T-helper 1 cell (primary cell): ENCODE measurements at places on chromosomes 6 and 20.

DNA sequence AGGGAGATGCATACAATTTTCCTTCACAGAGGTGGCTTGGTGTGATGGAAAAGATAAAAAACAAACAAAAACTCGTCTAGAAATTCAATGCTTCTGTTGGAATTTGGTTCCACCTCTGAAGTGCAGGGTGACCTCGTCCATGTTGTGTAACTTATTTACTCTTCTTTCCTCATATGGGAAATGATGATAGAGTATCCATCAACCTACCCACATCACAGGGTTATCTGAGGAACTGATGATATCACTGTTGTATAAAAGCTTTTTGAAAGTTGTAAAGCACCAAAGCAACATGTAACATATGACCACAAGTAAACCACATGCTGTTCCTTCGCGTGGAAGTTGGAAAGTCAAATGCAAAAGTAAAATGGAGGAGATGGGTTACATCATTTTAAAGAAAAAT lies 212.0 kb upstream of the SGK1 start:
- no peak for DNase-seq

DNA sequence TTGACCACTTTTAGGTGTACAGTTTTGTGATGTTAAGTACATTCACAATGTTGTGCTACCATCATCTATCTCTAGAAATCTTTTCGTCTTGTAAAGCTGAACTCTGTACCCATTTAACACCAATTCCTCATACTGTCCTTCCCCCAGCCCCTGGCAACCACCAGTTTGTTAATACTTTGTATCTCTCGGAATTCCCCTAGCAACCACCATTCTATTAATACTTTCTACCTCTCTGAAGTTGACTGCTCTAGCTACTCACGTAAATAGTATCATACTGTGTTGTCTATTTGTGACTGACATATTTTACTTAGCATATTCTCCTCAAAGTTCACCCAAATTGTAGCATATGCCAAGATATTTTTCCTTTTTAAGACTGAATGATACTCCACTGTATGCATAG lies 82.3 kb upstream of the CLDN20 start:
- no peak for DNase-seq

GRCh38 chr6:98920904-98921431 lies 26.8 kb downstream of the FBXL4 start:
- DNase-seq, result no peak

- no peak for DNase-seq
Measured at GRCh38 chr6:18415207-18415606, 28.1 kb downstream of the RNF144B start.

DNA sequence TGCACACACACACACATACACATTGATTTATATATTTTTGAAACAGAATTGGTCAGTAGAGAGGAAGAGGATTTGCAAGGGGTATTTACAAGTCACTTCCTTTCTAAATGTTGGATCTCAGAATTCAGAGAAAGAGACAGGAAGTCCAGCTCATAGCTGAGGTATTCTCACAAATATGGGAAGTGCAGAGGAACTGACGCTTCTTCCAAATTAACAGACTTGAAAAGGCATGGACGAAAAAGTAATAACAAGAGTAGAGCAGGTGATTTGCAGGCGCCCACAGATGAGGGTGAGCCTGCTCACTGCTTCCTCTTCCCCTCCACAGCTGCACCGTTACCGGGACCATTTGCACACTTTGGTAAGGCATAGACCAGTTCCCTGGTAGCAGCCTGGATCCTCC lies 246.4 kb downstream of the PHACTR1 start:
- DNase-seq, result no peak

- peak; percentile 54 for DNase-seq
Measured at GRCh38 chr6:11356404-11357155, 124.1 kb upstream of the NEDD9 start.

- no peak for DNase-seq
Measured at GRCh38 chr6:15036690-15037245, 209.1 kb upstream of the JARID2 start.

DNA sequence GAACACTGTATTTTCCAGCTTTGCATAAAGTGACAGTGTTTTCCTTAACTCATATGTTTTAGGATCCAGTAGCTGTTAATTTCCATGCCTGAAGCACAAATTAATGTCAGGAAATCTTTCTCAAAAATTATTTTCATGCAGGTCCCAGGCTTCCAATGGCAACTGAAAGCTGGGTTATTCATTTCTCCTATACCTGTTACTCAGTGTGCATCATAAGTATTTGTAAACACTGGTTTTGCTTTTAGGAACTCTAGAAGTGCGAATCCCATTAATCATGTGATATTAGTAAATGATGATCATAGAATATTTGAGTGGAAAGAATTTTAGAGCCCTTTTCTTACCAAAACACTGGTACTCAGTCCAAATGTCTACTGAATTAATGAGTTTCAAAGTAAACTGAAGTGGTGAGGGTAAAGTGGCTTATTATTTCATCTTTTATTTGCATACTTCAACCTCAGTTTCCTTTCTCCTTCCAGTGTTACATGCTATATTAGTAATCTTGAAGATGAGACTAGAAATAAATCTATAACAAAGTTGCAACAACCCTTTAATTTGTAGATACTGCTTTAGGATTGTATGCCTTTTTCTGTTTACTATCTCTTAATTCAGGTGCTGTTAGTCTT lies 124.0 kb downstream of the ZFAND3 start:
- DNase-seq, result no peak

DNA sequence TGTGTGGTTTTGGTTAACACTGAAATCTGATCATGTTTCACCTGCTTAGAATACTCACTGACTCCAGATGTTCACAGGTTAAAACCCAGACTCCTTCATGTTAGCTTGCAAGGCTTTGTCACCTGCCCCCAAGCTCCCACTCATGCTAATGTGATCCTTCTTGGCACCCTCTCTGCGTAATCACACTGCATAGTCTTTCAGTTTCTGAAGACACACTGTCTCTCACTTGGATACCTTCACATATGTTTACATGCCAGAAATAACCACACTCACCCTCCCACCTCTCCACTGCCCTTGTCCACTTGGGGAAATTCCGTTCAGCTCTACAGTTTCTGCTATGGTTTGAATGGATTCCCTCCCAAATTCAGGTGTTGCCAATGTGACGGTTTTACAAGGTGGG lies 234.7 kb upstream of the SASH1 start:
- DNase-seq, result no peak

GRCh38 chr6:169252505-169253189 lies 999 bp downstream of the THBS2 start:
- no peak for DNase-seq

GRCh38 chr6:31096656-31097055 lies 15.7 kb downstream of the C6orf15 start:
- DNase-seq, result no peak

- DNase-seq, result no peak
Measured at GRCh38 chr6:5439749-5440148, 178.4 kb downstream of the FARS2 start.

- no peak for DNase-seq
Measured at GRCh38 chr6:37038292-37039198, 33.1 kb downstream of the FGD2 start.

- no peak for DNase-seq
Measured at GRCh38 chr20:688809-689212, 13.2 kb upstream of the SCRT2 start.

- no peak for DNase-seq
Measured at GRCh38 chr6:89244241-89244985, 27.3 kb upstream of the GABRR1 start.

DNA sequence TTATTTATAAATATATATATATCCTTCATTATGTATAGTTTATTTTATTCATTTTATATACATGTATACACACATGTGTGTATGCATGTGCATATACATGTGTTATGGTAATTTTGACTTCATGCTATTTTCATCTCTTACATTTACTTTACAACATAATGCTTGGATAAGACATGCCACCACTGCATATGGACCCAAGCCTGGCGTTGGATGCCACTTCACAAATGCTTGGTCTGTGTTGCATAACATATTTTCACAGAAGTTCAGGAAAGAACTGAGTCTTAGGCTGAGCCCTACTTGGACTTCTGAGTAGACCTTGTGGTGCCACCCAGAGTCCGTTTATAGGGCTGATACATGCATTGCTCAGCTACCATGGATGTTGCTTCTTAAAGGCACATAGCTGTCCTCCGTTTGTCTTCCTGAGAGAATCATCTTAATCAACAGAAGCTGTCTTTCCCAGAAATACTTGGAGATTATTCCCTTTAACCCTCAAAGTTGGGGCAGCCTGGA lies 337.8 kb downstream of the BTBD3 start:
- DNase-seq, result no peak

DNA sequence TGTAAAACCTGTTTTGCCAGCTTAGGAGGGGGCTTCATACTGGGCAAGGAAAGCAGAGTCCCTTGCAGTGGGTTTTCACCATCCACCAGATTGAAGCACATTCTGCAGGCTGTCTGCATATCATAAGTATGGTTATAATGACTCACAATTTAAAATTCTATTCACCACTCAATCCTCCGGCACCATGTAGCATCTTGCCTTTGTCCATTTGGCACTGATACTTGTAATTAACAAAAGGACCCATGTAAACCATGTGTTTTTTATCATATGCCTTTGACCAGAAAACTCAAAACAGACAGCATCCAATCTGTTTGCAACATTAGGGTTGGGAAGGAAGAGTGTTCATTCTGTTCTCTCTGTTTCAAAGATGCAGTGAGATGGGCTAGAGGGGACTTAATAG lies 3.0 kb downstream of the CD83 start:
- DNase-seq, result no peak

- DNase-seq, result peak; percentile 32
Measured at GRCh38 chr6:135182071-135183001, 1.2 kb downstream of the MYB start.

- DNase-seq, result peak; percentile 68
Measured at GRCh38 chr6:15421945-15422733, 176.3 kb downstream of the JARID2 start.

GRCh38 chr6:7171733-7172132 lies 64.0 kb downstream of the RREB1 start:
- no peak for DNase-seq

- DNase-seq, result no peak
Measured at GRCh38 chr6:24584382-24584720, 61.6 kb downstream of the KIAA0319 start.
